KBM-7 (cell line): ENCODE measurements at places on chromosomes 2 and 18.

- DNase-seq = no peak
These were observed 2.6 kb upstream of the NEUROD1 start for GRCh38 chr2:181682795-181683517.

GRCh38 chr18:51578406-51578980 lies 381.0 kb upstream of the MEX3C start:
- DNase-seq = no peak

DNA sequence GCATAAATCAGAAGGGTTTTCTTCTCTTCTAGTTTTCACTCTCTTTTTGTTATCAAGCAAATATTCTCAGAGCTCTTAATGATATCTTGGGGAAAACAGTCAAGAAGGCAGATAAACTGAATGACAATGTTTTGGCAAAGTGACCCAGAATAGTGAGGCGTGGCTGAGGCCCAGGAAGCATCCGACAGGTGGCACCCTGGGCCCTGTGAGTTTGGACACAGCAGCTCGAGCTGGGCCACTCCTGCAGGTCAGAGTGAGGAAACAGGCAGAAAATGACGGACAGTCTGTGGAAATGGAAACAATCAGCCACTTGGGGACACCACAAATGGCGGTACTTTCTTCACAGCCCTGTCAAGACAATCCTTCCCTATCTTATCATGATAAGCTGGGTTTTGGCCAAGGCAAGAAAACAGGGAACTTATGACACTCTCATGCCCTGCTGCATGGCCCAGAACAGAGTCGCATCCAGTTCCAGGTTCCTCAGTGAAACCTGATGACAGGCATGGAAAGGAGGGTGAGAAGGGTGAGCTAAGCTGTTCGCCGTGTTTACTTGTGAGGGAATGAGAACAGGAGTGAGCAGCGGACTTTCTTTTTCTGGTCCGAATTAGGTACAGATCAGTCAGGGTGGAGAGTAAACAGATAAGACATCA lies 32.1 kb downstream of the MRPL44 start:
- DNase-seq = no peak

DNA sequence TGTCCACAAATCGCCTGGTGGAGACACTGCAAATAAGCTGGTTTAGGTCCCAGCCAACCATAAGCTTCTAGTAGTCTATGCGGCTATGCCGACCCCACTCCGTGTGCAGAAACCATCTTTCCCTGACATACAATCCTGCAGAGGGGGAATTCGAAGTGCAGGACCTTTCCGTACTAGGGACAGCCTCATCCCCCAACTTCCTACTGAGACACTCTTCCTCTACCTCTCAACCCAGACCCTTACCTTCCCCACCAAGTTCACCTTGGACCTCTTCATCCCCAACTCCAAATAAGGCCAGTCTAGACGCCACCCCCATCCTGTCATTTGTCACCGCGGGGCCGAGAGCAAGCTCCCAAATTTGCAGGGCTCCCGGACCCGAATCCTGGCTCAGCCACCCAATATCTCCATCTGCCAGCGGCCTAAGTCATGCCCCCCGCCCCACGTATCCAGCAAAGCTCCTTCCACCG lies 496 bp downstream of the SUCLG1 start:
- no peak for DNase-seq

DNA sequence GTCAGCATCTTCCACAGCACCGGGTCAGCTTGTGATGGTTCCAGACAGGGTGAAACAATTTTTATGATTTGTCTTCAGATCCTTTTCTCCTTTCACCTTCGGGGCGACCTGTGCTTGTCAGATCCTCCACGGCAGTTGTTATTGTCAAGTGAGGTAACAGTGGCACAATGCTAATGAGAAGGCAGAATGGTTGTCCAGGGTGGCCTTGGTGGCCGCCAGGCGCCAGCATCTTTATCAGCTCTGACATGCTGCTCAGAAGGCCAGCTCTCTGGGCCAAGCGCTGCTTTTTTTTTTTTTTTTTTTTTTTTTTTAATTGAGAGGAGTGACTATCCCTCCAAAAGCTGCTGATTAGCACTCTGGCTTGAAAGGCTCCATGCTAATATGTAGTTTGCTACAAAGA lies 52.3 kb upstream of the MGAT5 start:
- DNase-seq = no peak

DNA sequence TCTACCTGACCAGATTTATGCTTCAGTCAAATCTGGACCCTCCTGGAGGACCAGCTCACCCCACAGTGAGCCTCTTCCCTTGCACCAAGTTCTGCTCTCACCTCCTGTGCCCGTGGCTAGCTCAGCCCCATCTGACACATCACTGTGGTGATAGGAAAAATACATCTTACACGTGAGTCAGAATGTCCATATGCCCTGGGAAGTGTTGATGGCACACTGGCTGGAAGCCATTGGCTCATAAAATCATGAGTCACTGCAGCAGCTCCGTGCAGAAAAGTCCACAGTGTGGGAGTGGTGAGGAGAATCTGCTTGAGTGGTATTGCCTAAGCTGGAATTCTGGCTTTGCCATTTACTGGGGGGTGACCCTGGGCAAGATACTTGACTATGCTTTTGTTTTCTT lies 42.6 kb upstream of the RAPGEF4 start:
- peak; percentile 58 for DNase-seq

DNA sequence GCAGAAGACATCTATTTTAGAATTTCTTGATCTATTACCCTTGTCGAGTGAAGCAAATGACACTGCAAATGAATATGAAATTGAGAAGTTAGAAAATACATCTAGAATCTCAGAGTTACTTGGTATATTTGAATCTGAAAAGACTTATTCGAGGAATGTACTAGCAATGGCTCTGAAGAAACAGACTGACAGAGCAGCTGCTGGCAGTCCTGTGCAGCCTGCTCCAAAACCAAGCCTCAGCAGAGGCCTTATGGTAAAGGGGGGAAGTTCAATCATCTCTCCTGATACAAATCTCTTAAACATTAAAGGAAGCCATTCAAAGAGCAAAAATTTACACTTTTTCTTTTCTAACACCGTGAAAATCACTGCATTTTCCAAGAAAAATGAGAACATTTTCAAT lies 370.4 kb downstream of the XIRP2 start:
- no peak for DNase-seq

DNA sequence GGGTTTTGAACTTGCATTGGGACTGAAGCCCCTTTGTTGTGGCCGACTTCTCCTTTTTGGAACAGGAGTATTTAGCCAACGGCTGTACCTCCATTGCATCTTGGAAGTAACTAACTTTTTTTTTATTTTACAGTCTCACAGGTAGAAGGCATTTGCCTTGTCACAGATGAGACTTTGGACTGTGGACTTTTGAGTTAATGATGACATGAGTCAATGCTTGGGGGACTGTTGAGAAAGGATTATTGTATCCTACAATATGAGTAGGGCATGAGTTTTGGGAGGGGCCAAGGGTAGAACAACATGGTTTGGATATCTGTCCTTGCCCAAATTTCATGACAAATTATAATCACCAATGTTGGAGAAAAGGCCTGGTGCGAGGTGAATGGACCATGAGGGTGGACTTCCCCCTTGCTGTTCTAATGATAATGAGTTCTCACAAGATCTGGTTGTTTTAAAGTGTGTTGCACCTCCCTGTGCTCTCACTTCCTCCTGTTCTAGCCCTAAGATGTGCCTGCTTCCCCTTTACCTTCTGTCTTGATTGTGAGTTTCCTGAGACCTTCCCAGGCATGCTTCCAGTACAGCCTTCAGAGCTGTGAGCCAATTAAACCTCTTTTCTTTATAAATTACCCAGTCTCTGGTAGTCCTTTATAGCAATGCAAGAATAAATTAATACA lies 1269.4 kb upstream of the CHAC2 start:
- no peak for DNase-seq

- no peak for DNase-seq
These were observed 88.1 kb downstream of the EIPR1 start for GRCh38 chr2:3289526-3289925.

DNA sequence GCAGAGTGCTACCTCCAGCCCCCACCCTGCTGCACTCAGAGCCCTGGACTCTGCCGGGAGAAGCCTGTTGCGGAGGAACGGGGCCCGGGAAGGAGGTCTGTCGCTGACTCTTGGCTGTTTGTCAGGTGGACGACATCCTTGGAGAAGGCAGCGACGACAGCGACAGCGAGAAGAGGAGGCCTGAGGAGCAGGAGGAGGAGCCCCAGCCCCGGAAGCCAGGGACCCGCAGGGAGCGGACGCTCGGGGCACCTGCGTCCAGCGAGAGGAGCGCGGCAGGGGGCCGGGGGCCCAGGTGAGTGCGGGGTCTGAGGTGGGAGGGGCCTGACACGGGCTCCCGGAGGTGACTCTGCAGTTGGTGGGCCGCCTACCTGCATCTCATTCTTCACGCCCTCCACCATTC lies 56.6 kb downstream of the CTDP1 start:
- DNase-seq = no peak

DNA sequence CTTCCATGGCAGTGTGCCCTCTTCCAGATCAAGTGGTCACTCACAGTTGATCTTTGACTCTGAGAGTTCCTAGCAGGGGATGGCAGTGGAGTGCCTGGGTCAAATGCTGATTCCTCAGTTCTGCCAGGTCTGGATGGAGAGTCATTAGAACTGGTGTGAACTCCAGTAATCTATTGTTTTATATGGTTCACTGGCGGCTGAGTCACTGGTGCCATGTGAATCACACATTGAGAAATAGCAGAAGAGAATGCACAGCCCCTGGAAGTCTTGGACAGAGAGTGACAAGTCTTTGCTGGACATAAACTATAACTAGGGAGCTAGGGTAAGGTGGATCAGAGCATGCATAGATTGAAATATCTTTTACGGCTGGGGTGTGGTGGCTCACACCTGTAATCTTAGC lies 86.9 kb downstream of the EIF2AK3 start:
- DNase-seq = no peak

DNA sequence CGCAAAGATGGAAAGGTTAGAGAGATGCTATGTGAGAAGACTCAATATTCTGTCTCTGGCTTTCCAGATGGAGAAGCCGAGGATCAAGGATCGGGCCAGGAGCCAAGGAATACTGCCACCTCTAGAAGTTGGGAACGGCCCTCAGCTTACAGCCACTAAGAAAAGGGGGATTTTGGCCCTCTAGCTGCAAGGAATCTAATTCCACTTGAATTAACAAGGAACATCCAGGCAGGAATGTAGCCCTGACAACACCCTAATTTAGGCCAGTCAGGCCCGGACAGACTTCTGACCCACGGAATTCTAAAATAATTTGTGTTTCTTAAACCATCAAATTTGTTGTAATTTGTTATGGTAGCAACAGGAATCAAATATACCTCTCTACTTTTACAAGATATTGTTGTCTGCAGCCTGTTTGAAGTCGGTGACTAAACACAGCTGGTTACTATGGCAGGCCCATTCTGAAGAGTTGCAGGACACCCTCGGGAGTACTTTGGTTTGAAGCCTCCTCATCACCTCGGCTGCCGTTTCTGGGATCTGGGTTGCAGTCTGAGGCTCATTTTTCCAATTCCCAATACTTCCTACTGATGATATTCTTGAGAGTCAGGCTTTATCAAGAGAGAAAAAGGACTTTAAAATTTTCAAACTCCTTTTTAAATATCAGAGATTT lies 1131.2 kb downstream of the TSN start:
- DNase-seq = no peak

DNA sequence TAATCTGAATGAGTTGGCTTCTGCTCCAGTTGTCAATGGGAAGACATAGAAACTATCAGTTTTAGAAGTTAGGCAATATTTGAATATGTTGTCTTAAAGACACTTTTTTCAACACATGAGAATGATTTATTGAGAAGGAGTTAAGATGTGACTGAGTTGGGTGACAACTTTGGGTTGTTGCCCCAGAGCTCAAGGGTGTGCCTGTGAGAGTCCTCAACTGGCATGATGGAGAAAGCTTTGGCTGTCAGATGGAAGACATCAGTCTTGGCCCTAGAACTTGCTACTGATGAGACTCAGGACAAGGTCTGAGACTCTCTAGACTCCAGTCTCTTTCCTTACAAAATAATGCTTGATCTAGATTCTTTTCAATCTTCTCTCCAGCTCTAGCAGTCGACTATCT lies 69.0 kb upstream of the CTAGE1 start:
- DNase-seq = no peak

DNA sequence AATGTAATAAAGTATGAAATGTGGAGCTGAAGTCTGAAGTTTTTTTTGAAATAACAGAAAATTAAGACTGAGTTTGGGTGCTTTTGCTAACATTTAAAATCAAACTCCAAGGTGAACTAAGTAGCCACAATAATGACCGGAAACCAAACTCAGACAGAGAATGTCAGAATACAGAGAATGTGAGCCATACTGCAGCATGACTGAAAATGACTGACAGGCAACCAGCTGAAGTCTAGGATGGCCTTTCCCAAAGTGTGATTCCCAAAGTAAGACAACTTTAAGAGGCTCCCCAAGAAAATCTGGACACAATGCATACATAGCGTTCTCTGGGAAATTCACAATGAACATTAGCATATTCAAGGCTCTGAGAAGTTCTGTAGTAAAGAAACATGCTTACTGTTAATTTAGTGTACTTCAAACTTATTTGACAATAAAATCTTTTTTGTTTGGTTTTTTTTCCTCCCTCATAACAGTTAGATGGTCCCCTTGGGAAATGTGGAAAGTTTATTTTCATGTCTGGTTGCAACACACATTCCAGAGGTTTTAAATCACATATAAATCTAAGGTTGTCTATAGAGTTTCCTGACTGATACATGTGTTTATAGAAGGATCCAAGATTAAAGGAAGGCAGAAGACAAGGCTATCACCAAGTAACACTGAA lies 28.6 kb downstream of the PLA2R1 start:
- no peak for DNase-seq

DNA sequence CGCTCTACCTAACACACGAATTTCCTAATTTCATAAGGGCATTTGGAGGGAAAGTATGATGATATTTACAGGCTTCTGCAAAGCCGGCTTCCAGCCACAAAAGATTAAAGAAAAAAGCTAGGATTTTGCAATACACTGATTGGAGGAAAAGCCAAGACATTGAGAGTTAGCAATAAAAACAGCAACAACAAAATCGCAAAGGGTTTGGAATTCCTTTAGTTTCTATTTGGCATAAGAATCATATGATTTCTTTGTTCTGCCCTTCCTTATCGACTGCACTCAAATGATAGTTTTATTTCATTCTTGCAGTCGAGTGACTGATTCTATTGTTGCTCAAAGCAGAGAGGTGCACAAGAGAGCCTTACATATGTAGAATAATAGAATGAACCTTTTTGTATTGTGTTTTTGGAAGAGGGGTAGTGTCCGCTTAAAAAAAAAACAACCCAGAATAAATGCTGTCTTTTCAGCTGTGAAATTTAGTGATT lies 3.9 kb upstream of the ZNF532 start:
- no peak for DNase-seq

GRCh38 chr2:183349091-183349490 lies 224.8 kb downstream of the NUP35 start:
- DNase-seq = no peak

GRCh38 chr2:37720533-37721200 lies 49.2 kb upstream of the CDC42EP3 start:
- no peak for DNase-seq

DNA sequence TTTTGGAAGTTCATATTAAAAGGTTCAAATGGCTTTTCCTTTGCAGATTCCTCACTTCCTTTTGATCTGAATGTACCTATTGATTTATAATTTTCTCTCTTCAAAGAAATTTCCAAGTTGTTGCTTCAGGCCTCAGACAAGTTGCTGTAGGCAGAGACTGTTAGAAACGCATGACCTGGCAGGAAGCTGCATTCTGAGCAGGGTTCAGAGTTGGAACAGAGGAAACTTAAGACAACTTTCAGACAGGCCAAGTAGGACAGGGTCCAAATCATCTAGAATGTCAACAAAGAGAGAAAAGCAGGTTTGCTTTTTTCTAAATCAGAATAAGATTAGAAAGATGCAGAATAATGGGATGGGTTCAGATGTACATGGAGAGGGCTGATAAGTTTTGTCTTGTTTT lies 416.3 kb downstream of the LRP1B start:
- DNase-seq = no peak

- DNase-seq = no peak
These were observed 23.7 kb downstream of the ATP9B start for GRCh38 chr18:79092874-79093273.
